ENCODE measurements at places on chromosomes 12 and 14.

DNA sequence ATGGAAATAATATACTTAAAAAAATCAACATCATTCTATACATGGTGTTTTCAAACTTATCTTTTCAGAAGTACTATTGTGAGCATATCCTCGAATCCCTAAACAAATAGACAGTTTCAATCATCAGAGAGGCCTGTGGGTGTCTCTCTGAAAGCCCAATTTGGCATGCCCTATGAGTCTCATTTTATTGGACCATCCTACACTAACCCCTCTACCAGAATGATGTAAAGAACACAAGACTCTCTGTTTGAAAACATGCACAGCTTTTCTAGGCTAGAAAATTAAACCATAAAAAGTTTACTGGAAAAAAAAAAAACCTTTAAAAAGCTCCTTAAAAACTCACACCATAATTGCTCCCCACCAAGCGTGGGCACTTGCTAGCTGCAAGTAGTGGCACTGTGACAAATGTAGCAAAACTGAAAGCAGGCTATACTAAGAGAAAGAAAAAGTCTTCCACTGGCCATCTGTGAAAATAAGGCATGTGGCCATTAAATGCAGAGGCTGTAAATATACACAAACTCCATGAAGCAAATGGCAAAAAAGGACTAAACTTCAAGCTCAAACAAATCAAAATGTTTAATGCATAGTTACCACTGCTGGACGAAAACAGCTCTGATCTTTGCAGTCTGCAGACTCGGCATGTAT, 394.2 kb downstream of the SOX5 start:
- no peak for DNase-seq

- DNase-seq = no peak
These were observed 592.4 kb downstream of the SOX5 start for GRCh38 chr12:23356927-23357708.

- no peak for DNase-seq
These were observed 22.1 kb downstream of the SLC6A13 start for GRCh38 chr12:240566-240965.

DNA sequence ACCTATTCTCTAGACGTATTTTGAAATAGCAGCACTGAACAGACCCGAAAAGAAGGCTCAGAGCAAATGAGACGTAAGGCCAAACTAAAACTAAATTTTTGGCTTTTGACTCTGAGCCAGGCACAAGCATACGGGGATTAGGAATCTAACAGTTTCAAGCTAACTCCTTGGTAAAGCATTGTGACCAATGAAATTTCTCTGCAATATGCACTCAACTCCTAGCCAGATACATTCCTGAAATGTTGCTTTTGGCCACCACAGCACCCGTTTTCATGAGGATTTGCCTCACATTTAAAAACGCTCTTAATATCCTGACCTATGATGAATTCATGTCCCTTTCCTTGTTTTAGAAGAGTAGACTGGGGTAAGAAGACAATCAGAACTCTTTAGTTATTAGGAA, 53.1 kb upstream of the NPFF start:
- no peak for DNase-seq

GRCh38 chr12:24011927-24012507, 62.5 kb upstream of the SOX5 start:
- DNase-seq = no peak

GRCh38 chr14:96016501-96017160, 22.5 kb upstream of the C14orf132 start:
- DNase-seq = no peak

DNA sequence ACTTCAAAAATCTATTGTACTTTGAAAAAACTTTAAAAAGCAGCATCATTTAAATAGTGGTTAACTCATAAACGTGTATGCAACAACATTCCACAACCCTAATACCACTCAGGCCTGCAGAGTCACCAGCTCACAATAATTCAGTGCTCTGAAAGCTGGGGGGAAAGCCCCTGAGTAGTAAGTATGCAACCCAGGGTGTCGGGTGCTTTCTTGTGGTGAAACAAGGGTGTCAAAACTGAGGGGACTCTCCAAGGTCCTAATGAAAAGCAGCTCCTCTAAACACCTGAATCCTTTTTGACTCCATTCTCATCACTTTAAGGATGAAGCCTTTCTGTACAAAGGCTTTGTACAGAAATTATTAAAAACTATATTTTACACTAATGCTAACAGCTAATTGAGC, 33.7 kb downstream of the FGFR1OP2 start:
- DNase-seq = peak; percentile 50

Measured in CD4-positive, alpha-beta T cell treated with Interleukin-6 for 4 hours (primary cell).